ENCODE measurements at places on chromosomes 2 and 18.

DNA sequence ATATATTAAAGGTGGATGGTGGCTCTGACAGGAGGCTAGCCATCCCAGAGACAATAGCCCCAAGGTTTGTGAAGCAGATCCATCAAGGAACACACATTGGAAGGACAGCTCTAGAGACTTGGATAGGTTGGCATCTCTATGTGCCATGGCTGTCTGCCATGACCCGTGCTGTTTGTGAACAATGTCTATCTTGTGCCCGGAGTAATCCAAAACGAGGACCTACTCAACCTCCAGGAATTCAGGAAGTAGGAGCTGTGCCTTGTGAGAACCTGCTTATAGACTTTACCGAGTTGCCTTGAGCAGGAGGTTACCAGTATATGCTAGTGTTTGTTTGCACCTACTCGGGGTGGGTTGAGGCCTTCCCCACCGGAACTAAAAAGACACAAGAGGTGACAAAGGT is 43.1 kb upstream of the SELENOI start:
- DNase-seq = no peak

DNA sequence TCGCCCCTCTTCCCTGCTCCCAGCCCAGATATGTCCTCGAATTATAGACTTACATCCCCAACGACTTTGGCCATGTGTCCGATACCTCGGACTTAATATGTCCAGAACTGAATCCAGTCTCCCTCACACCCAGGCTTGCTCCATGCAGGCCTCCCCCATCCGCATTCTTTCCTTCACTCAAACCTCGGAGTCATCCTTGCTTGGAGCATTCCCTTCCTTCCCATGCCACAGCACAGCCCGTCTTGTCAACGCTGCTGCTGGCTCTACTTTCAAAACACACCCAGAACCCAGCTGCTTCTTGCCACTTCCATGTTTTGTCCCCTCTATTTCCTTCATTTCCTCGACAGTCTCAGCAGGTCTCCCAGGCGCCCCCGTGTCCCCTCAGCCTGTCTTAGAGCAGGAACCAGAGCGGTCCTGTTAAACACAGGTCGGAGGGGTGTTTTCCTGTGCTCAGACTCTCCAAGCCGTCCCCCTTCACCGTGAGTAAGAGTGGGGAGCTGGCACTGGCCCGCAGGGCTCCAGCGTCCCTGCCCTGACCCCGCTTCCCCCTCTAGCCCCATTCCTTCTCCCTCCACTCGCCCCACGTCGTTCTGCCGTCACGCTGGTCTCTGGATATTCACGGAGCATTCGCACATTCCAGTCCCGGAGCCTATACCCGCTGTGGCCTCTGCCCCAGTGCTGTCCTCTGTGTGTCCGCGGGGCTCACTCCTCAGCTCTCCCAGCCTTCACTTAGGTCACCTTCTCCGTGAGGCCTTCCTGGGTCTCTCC is 54.4 kb downstream of the VAPA start:
- DNase-seq = no peak

DNA sequence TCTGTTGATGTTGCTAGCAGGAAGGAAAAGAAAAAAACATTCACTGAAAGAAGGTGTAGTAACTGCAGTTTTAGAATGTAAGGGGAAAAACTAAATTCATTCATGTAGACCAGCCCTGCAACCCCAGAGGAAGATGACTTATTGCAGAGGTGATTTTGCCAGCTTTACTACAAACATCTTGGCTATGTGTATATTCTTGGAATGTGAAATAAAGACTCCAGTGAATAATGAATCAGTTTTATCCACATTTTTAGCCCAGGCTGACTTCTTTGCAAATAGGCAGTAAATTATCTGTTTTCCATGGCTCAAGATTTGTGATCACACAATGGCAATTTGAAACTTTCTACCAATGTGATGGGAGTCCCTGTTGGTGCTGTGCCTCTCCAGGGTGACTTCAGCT is 206.1 kb upstream of the SETBP1 start:
- no peak for DNase-seq

GRCh38 chr2:64727013-64727767 is 73.5 kb upstream of the SERTAD2 start:
- no peak for DNase-seq

DNA sequence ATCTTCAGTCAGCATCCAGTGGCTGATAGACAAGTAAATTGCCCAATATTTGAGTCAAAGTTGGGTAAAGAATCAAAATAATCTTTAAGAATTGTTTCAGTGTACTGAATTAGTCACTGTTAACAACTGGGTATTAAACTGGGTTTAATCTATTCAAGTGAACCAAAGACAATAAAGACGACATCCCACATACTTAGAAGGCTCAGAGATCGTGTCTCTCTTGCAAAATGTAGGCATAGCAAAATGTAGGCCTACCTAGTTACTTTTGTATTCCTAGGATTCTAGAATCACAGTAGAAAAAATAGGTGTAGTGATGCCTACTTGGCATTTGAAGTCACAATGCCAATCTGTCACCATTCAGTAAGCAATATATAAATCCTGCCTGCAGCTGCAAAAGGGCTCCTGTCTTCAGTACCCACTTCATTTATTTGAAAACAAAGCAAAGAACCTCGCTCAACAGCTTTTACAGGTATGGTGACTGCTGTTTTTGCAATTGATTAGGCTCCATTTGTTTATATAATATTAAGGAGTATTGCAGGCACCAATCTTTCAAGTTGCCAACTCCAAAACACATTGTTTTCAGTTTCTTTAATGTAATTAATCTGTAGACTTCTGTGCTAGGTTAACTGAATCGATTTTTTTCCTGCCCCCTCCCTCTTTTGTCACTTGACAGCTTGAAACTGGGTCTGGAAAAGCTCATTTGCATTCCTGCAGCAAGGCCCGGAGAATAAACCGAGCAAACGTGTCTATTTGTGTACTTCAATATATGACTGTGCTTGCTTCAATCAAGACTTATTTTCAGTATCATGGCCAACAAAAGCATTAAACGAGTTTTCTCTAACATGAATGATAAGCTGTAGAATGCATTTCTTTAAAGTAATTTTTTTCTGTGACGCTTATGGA is 1074.9 kb downstream of the TDRD15 start:
- DNase-seq = no peak

DNA sequence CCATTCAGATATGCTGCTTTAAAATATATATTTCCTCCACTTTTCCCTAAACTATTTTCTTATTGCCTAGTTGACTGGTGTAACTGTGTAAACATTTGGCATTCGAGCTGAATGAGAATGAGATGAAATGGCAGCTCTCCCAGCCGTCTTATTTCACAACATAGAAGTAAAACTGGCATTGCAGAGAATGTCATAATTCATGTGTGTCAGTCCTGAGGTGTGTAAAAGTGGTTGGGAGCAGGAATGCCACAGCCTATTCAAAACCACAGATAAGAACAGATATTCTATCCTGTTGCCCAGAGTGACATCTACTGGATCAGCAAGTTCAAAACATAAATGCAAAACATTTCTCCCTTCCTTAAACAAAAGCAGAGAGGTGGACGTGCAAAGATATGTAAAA is 565.5 kb upstream of the CHAC2 start:
- DNase-seq = no peak

DNA sequence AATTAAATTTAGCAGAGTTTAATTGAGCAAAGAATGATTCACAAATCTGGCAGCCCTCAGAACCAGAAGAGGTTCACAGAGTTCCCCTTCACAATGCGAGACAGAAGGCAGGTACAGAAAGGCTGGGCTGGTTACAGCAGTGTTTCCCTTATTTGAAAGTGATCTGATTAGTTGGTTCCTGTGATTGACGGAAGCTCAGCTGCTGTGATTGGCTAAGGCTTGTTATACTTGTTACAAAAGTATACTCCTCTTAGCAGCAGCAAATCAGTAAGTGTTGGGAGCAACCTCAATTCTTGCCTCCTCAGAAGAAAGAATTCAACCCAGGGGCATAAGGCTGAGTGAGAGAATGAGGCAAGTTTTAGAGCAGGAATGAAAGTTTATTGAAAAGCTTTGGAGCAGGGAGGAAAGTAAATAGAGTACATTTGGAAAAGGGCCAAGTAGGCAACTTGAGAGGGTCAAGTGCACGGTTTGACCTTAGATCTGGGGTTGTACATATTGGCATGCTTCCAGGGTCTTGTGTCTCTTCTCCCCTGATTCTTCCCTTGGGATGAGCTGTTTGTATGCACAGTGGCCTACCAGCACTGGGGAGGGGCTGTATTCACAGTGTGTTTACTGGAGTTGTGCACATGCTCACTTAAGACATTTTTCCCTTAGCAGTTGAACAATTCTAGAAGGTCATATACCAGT is 431.8 kb upstream of the RAB12 start:
- no peak for DNase-seq

GRCh38 chr18:77207540-77207939 is 42.1 kb upstream of the GALR1 start:
- peak; percentile 78 for DNase-seq
